ENCODE measurements at places on chromosomes 13 and 19.
A peak's percentile ranks its signal among the peaks of the same experiment; 100 is the strongest.

GRCh38 chr19:35871611-35872010, 3.2 kb downstream of the APLP1 start:
- peaks cover 18% of the 10 kb centered on the region for H3K4me1 ChIP-seq
- no peaks in the 10 kb centered on the region for H3K36me3 ChIP-seq
- H3K27ac ChIP-seq: no peak overlapping the region
- no peak overlapping the region for H3K4me3 ChIP-seq

DNA sequence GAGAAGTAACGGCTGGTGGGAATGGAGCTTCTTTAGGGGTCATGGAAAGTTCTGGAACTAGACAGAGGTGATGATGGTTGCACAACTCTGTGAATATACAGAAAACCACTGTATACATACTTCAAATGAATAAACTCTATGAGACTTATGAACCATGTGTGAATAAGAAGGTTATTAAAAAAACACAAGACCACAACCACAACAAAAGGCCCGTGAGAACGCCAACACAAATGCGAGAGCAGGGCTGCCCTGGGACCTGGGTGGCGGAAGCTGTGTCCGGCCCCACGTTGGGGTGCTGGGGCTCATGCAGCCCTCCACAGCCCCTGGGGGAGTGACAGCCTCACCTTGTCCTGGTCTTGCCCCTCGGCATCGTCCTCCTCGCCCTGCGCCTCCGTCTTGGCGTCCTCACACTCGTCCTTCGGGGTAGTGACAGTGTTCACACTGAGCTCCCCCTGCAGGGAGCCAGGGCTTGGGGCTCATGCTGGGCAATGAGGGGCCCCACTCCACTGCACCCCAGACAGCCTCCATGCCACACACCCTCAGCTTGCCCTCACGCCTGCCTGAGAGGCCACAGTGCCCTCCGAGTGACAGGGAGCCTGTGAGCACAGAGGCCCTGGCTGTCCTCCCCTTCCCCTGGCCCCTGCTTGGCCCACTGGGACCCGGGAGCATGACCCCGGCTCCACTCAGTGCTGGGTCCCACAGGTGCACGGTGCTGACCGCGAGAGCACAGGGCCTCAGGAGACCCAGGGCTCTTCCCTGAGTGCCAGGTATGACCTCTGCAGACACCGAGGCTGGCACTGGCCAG, 16.0 kb downstream of the IZUMO4 start:
- H3K4me3 ChIP-seq: no peak overlapping the region
- peaks cover 15% of the 10 kb centered on the region for H3K36me3 ChIP-seq

DNA sequence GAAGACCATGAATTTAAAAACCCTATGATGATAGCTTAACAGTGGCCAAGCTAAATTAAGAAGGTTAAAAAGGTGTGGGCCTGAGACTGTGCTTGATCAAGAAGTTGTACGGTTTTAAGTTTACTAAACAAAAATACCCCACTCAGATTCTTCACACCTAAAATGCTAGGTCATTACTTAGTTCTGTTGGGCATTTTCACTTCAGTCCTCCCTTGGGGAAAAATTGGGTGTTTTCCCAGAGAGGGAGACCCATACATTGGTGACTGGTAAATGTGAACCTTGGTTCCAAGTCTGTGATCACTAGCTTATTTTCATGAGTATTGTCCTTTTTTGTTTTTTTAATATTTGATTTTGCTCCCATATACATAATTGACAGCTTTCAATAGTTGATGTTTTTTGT, 44.4 kb downstream of the MTUS2 start:
- H3K36me3 ChIP-seq: no peaks in the 10 kb centered on the region
- DNase-seq: no peak
- H3K27ac ChIP-seq: no peak overlapping the region
- H3K27me3 ChIP-seq: peaks cover 8% of the 10 kb centered on the region
- no peaks in the 10 kb centered on the region for H3K4me1 ChIP-seq

GRCh38 chr13:44031555-44031954, 151.9 kb downstream of the LACC1 start:
- H3K27me3 ChIP-seq: peaks cover 8% of the 10 kb centered on the region
- no peak overlapping the region for H3K4me3 ChIP-seq
- no peak for DNase-seq
- no peaks in the 10 kb centered on the region for H3K4me1 ChIP-seq
- H3K27ac ChIP-seq: no peak overlapping the region

DNA sequence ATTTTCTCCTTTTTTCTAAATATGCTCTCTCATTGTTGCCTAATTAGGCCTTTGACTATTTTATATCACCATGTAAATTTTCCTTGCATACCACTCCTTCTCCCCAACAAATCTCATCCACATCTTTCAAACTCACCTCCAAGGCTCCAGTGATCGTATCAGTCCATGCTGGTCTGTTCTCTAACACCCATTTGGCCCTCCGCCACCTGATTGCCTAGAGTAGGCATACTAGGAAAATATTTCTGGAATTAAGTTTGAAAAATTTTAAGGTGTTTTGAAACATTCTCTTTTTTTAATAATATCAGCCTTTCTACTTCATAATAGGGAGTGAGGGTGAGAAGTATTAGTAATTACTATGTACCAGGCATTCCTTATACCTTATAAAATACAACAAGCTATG, 473.9 kb downstream of the FGF9 start:
- H3K4me1 ChIP-seq: peaks cover 37% of the 10 kb centered on the region
- no peak for DNase-seq

DNA sequence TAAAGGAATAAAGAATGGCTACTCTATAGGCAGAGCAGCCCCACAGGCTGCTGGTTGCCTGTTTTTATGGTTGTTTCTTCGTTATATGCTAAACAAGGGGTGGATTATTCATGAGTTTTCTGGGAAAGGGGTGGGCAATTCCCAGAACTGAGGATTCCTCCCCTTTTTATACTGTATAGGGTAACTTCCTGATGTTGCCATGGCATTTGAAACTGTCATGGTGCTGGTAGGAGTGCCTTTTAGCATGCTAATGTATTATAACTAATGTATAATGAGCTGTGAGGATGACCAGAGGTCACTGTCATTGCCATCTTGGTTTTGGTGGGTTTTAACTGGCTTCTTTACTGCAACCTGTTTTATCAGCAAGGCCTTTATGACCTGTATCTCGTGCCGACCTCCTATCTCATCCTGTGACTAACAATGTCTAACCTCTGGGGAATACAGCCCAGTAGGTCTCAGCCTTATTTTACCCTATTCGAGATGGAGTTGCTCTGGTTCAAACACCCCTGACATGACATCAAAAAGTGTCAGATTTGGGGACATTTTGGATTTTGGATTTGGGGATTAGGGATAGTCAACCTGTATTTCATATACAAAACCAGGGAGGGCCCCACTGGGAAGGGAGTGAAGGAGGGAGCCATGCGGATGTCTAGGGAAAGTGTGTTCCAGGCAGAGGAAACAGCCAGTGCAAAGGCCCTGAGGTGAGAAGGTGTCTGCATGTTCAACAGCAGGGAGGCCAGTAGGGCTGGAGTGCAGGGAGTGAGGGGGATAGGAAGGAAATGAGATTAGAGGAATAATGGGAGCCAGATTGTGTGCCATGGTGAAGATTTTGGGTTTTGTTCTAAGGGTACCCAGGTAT, 10.9 kb downstream of the FXYD5 start:
- no peak overlapping the region for H3K27ac ChIP-seq
- H3K36me3 ChIP-seq: peaks cover 64% of the 10 kb centered on the region
- H3K4me3 ChIP-seq: no peak overlapping the region
- no peak for DNase-seq
- no peaks in the 10 kb centered on the region for H3K27me3 ChIP-seq
- peaks cover 27% of the 10 kb centered on the region for H3K4me1 ChIP-seq

DNA sequence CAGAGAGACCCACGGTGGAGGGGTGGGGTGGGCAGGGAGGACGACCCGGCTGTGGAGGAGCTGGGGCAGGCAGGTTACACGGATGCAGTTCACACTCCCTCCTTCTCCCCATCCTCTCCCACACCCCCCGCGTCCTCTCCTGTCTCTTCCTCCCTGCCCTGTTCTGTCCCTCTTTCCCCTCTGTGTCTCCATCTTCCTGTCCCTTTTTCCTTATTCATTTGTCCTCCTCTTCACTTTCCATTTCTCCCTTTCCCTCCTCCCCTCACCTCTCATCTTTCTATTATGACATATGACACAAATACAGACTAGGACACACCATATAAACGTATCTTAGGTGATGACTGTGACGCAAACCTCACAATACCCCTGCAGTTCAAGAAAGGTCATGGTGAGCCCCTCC, 96.6 kb downstream of the SCGB2B2 start:
- peaks cover 19% of the 10 kb centered on the region for H3K27me3 ChIP-seq
- H3K27ac ChIP-seq: no peak overlapping the region
- no peak overlapping the region for H3K4me3 ChIP-seq
- no peaks in the 10 kb centered on the region for H3K4me1 ChIP-seq

DNA sequence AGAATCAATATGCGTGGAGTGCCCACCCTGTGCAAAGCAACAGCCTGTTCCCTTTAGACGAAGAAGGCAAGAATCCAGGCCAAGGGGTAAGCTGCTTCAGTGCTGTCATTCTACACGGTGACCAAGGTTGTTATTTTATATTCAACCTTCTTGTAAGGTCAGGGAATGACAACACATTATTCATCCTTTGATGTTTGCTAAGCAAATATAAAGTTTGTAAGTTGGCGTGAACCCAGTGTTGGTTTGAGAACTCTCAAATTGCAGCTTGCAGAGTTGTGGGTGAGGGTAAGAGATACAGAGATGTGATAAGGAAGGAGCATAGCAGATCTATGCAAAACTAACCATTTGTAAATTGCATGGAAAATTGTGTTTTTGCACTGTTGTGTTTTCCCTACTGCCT, 436.7 kb downstream of the FGF9 start:
- peaks cover 2% of the 10 kb centered on the region for H3K36me3 ChIP-seq
- no peak overlapping the region for H3K27ac ChIP-seq
- H3K4me1 ChIP-seq: peaks cover 81% of the 10 kb centered on the region
- H3K4me3 ChIP-seq: peak overlapping the region; percentile 25

DNA sequence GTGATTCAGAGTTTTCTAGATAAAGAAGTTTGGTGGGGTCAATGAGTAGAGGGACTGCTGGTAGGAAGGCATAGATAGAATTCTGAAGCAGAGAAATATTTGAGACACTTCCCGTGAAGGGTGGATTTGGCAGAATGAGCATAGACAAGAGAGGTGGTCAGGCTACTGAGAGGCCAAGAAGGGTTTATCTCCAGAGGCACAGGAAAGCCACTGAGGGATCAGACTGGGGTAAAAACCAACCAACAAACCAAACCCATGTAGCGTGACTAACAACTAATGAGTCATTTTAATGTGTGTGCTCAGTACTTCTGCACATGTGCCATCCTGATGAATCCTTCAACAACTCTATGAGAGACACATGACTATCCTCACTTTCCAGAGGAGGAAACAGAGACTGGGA, 60.0 kb upstream of the SERP2 start:
- peak overlapping the region; percentile 91 for H3K27ac ChIP-seq
- H3K27me3 ChIP-seq: peaks cover 54% of the 10 kb centered on the region
- DNase-seq: peak; percentile 35
- peak overlapping the region; percentile 47 for H3K4me3 ChIP-seq
- H3K36me3 ChIP-seq: no peaks in the 10 kb centered on the region
- H3K4me1 ChIP-seq: peaks cover 33% of the 10 kb centered on the region

- no peak overlapping the region for H3K4me3 ChIP-seq
- no peak overlapping the region for H3K27ac ChIP-seq
- no peak for DNase-seq
- H3K27me3 ChIP-seq: peaks cover 26% of the 10 kb centered on the region
- peaks cover 8% of the 10 kb centered on the region for H3K4me1 ChIP-seq
Observed at GRCh38 chr19:6571167-6571566, 19.8 kb downstream of the CD70 start.

DNA sequence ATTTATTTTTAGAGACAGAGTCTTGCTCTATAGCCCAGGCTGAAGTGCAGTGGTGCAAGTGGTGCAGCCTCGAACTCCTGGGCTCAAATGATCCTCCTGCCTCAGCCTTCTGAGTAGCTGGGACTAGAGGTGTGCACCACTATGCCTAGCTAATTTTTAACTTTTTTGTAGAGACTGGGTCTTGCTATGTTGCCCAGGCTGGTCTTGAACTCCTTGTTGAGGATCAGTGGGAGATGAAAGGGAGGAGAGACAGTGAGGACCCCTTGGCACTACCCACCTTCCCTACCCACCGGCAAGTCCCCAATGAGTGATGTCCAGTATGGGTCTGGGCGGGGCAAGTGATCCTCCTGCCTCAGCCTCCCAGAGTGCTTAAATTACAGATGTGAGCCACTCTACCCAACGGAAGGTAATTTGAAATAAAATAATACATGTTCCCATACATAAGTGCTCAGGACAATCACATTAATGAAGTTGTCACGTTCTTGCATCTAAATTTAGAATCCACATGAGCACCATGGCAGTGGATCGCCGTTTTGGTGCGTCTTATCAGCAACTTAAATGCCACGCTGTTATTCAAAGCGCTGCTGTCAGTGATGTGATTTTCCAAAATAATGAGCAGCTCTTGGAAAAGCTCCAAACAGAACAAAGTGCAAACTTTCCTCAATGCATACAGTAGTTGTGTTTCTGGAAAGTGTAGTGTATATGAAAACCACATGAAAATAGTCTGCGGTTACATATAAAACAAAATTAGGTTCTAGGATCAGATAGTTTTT, 5.9 kb upstream of the ARL11 start:
- H3K27me3 ChIP-seq: no peaks in the 10 kb centered on the region
- H3K4me1 ChIP-seq: no peaks in the 10 kb centered on the region
- H3K36me3 ChIP-seq: no peaks in the 10 kb centered on the region
- no peak overlapping the region for H3K4me3 ChIP-seq

DNA sequence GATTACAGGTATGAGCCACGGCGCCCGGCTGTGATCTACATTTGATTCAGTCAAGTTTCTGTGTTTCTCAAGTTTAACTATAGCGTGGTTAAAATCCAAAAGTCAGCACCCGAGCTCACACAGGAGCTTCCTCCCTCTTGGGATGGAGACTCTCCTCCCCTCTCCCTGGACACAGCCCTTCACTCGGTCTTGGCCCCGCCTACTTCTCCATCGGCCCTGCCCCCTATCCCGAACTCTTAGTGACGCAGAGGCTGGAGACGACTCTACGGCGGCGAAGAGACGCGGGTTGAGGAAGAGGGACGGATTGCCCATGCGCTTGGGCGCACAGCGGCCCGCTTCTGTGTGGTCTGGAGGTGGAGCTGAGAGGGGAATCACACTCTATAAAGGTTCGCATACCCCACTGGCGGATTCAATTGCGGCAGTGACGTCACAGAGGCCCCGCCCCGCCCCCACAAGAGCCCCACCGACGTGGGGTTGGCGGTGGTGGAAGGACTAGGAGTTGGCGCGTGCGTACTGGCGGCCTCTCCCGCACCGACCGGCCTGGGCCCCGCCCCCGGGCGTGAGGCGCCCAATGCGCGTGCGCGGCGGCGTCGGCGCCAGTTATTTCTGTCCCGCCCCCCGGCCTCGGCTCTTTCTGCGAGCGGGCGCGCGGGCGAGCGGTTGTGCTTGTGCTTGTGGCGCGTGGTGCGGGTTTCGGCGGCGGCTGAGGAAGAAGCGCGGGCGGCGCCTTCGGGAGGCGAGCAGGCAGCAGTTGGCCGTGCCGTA, at the start of gene TRIM28:
Gene TRIM28 (plus strand): TSS at position 239 of the 765 bp plus-strand sequence. CDS start 694 bp downstream, outside the sequence.
- DNase-seq: peak; percentile 100
- peak within 1 kb of the TSS; percentile 95 for H3K4me3 ChIP-seq
- peak within 1 kb of the TSS; percentile 96 for H3K27ac ChIP-seq
- H3K4me1 ChIP-seq: peaks cover 30% of the 10 kb centered on the region
- peaks cover 27% of the 10 kb centered on the region for H3K36me3 ChIP-seq

GRCh38 chr13:28657784-28658538, 969 bp upstream of the POMP start:
- H3K36me3 ChIP-seq: peaks cover 28% of the 10 kb centered on the region
- no peak for DNase-seq
- H3K4me1 ChIP-seq: peaks cover 66% of the 10 kb centered on the region
- H3K27ac ChIP-seq: peak overlapping the region; percentile 53
- no peaks in the 10 kb centered on the region for H3K27me3 ChIP-seq
- peak overlapping the region; percentile 87 for H3K4me3 ChIP-seq

Data from activated T-cell treated with anti-CD3 and anti-CD28 coated beads, Interleukin-2, amount 50 U/mL, for 72 hours (primary cell).